Fibroblast of the aortic adventitia (primary cell): ENCODE measurements at places on chromosomes 11 and 22. TPM values are rescaled to one million over a fixed set of nuclear protein-coding genes. Genes with fewer than 3 reads are reported as not detected.

The TMEM126A gene
- 61.5 and 66.2 TPM in 2 replicates for total RNA-seq

The MRGPRD gene
- not detected in 2 replicates for total RNA-seq

The RAG1 gene
- total RNA-seq: 0.45 and 1.1 TPM in 2 replicates

The ANO5 gene
- total RNA-seq: 0.16 TPM in 1 of 2 replicates, not detected in the other

DNA sequence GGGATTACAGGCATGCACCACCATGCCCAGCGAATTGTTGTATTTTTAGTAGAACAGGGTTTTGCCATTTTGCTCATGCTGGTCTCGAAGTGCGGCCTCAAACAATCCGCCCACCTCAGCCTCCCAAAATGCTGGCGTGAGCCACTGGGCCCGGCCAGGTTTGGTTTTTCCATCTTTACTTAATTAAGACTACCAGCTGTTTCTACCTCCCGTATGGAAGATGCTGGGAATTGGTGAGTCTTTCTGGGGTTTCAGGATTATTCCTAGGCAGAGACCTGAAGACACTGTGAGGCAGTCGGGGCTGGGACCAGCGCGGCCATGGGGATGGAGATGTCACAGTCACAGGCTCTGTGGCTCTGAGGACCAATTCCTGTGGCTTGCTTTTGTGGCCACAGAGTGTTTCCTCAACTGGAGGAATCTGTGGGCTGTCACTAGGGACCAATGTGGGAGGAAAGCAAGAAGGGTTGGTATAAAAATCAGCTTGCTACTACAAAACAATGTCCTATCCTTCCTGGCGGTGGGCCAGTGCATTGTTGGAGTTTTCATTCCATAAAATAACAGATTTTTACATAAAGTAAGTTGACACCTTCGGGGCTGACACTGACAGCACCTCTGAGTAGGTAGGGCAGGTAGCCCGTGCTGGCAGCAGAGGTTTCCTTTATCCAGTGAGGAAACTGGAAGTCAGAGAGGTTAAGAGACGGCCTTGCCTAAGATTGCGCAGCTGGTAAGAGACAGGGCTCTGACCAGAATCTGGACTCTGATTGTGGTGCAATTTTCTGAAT is 8.4 kb upstream of the FTH1 start:
- no peak for DNase-seq

DNA sequence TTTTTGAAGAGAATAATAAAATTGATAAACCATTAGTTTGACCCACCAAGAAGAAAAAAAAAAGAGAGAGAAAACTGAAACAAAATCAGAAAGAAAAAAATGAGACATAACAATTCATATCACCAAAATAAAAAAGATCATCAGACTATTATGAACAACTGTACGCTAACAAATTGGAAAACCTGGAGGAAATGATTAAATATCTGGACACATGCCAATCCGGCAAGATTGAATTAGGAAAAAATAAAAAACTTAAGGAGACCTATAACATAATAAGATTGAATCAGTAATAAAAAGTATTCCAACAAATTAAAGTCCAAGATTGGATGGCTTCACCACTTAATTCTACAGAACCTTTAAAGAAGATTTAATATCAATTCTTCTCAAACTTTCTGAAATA is 136.7 kb downstream of the CASP12 start:
- DNase-seq: no peak

DNA sequence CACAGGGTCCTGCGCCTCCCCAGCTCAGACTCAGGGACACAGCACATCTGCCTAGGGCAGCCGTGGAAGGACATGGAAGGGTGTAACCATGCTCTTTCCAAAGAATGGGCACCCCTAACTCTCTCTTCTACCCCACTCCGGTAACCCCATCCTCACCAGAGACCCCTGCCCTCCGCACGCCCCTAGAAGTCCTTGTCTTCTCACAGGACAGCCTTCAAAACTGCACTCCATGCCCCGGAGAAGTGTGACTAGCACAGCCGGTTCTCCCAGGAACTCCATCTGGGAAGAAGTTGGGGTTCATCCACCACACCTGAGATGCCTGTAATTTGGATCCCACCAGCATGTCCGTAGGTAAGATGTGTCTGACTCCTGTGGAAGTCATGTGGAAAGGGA is 25.0 kb downstream of the P2RY2 start:
- DNase-seq: no peak

GRCh38 chr22:22886546-22886945 is 1.1 kb upstream of the IGLL5 start:
- DNase-seq: no peak

GRCh38 chr22:43891360-43892182 is at the start of gene PNPLA5:
Gene PNPLA5 (minus strand): TSS chr22:43892013. CDS start chr22:43891880, 133 bp downstream.
- DNase-seq: no peak

DNA sequence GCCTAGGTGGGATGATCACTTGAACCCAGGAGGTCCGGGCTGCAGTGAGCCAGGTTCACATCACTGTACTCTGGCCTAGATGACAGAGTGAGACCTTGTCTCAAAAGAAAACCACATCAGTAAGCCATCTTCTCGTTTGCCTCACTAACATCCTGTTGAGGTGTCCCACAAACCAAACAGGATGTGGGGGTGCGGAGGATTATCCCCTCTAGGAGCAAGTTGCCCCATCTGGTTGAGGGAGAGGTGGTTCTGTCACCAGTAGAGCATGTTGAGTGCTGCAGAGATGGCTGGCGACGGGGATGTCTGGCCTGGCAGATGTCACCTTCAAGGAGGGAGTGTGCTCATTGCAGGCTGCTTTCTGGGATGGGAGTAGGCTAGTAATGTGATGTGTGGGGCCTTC is 72.4 kb downstream of the ZNRF3 start:
- DNase-seq: no peak

GRCh38 chr11:122267602-122268001 is 151.6 kb upstream of the BLID start:
- peak; percentile 92 for DNase-seq

- no peak for DNase-seq
These were observed 42.6 kb downstream of the KCNC1 start for GRCh38 chr11:17777086-17777737.

DNA sequence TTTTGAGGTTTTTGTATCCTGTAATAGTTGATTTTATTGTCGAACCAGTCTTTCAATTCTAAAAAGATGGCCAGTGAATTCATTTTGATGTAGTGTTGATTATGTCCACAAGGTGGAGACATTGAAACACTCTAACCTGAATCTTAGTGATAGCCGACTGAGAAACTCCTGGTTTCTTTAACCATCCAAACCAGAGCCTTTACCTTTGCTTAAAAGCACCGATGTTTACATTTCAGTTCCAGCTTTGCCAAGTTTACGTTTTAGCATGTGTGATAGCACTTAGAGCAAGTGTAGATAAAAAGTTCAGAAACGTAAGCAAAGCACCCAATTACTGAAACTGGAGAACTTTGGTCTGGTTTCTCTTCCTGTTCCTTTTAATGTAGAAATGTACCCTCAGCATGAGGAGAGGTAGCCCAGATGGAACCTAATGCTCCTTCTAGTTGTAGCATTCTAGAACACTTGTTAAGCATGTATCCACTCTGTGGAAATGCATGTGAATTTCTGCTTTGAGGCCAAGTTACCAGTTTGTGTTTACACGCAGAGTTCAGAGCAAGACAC is 208.6 kb downstream of the DBX1 start:
- DNase-seq: peak; percentile 79

- no peak for DNase-seq
These were observed 123.2 kb downstream of the ATG16L2 start for GRCh38 chr11:72937439-72937838.

GRCh38 chr11:35016916-35017315 is 100.5 kb downstream of the PDHX start:
- DNase-seq: no peak

GRCh38 chr11:36774603-36775002 is 176.6 kb upstream of the RAG2 start:
- DNase-seq: peak; percentile 94
